GM04503 (cell line): ENCODE measurements at places on chromosomes 5 and 9.

DNA sequence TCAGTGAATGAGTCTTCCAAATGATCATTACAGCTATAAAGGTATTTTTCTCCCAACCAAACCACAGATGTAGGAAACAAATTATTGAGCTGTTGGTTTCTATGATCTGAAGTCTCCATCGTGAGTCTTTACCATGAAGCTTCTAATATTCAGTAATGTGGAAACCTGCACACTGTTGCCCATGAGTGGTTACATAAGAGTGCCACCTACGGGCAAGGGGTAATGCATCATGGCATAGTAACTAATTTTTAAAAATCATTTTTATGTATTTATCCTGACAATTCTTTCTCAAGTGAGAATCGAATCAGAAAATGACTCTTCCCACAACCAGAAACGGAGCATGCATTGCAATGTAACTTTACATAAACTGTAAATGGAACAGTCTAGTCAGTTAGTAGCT, 282.5 kb upstream of the SMARCA2 start:
- DNase-seq, result no peak

DNA sequence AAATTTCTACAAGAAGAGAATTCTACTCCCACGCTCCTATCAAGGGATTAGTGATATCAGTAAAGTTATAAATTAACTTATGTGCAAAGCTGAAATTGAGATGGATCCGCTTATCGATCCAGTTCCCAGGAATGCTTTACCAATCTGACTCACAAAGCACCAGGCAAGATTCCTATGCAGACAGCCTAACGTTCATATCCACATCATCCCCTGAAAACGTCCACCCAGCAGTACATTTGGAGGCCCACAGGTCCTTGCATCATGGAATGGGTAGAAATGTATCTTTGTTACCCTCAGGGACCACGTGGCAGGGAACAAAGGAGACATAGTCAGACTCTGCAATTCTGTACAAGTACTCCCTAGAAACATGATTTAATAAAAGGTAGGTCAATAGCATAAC, 147.4 kb downstream of the ESM1 start:
- no peak for DNase-seq

GRCh38 chr5:17314907-17315471, 97.6 kb downstream of the BASP1 start:
- no peak for DNase-seq

DNA sequence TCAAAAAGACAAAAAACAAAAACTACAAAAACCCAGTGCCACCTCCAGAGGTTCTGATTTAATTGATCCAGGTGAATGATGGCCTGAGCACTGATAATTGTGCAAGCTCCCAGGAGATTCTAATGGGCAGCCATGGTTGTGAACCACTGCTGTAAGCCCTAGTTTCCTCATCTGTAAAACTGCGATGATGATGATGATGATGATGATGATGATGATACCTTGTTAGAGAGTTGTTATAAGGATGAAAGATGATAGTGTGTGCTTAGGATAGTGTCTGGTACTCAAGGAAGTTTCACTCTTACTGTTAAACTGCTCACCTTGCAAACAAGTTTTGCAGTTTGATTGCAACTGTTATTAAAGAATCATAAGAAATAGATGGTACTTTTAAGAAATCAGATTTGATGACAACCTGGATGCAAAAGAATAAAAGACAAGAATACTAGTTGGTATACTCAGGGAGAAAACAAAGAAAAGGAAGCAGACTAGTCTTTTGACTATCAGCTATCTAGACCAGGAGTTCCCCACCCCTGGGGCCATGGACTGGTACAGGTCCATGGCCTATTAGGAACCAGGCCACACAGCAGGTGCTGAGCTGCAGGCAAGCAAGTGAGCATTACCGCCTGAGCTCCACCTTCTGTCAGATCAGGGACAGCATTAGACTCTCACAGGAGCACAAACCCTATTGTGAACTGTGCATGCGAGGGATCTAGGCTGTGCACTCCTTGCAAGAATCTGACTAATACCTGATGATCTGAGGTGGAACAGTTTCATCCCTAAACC, 98.0 kb downstream of the OR2K2 start:
- no peak for DNase-seq

GRCh38 chr5:2698581-2698980, 52.9 kb downstream of the IRX2 start:
- no peak for DNase-seq

DNA sequence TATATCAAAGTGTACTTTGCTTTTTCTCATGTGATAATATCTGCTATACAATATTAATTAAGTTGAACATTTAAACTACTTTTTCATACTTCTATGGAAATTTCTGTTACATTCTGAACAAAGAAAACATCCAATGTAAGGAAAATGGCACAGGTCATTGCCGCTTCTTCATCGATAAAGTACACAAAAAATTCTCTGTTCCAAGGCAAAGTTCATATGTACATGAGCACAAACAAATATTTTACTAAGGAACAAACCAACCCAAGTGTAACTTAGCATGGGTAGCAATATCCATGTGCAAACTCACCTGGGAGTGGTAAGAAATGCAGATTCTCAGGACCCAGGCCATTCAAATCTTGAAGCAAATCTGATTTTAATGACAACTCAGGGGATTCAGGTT, 139.8 kb downstream of the TMEM161B start:
- no peak for DNase-seq

- DNase-seq, result no peak
These were observed 9.1 kb downstream of the MAN1B1 start for GRCh38 chr9:137095664-137096517.

- no peak for DNase-seq
These were observed 47.4 kb upstream of the IL12B start for GRCh38 chr5:159377653-159378052.

DNA sequence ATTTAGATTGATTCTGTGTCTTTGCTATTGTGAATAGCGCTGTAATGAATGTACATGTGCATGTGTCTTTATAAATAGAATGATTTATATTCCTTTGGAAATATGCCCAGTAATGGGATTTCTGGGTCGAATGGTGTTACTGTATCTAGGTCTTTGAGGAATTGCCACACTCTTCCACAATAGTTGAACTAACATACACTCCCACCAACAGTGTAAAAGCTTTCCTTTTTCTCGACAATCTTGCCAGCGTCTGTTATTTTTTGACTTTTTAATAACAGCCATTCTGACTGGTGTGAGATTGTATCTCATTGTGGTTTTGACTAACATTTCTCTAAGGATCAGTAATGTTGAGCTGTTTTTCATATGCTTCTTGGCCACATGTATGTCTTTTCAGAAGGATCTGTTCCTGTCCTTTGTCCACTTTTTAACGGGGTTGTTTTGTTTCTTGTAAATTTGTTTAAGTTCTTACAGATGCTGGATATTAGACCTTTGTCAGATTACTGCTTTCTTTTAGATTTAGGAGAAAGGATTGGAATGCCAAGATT, 125.0 kb upstream of the NR5A1 start:
- no peak for DNase-seq

- DNase-seq, result no peak
These were observed 62.8 kb downstream of the TTLL11 start for GRCh38 chr9:122030357-122030756.
